Calu3 (cell line): ENCODE measurements at places on chromosomes 6 and 20.
A peak's percentile ranks its signal among the peaks of the same experiment; 100 is the strongest.

DNA sequence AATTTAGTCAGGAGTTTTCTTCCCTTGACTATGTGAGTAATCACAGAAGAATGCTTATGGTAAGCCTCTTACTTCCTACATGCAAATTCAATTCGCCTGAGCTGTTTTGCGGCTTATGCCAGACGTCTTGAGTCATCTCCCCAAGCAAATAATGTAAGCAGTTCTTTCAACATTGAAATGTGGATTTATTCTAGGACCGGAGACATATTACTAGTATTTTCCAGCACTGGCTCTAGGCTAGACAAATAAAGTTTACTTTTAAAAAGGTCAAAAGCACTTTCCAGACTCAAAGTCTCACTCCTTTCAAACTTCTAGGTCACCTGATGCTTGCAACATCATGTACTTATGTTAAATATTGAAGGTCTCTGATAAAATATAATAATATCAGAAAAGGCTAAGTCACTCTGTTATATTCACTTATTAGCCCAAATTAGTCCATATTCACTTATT, 38.1 kb upstream of the NOX3 start:
- DNase-seq, result peak; percentile 55

DNA sequence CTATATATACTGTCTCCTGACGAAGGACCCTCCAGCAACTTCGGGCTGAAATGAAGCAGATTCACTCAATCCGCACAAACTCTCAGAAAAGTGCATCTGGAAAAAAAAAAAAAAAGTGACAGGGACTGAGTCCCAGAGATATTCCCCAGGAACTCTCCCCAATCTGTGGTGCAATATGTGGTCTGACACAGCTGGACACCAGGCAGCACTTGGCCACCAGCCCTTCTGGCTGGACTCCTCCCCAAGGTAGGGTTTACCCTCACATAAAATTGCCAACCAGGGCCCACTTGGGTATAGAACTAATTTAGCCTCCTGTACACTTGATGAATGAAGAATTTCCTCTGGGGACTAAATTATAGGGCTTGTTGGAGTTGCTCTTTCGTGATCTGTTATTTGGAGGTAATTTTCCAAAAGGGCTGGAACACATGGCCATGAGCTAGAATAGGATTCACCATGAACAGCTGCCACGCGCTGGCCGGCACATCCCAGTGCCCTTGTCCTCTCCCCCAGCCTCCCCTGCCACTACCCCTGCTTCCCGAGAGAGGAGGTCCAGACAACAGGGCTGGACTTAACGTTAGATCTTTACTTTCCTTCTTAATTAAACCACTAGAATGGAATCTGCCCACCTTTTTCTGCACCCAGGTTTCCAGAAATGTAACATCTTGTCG, 379.2 kb downstream of the BMP2 start:
- no peak for DNase-seq

GRCh38 chr6:161660666-161661571, 387.1 kb upstream of the AGPAT4 start:
- no peak for DNase-seq

DNA sequence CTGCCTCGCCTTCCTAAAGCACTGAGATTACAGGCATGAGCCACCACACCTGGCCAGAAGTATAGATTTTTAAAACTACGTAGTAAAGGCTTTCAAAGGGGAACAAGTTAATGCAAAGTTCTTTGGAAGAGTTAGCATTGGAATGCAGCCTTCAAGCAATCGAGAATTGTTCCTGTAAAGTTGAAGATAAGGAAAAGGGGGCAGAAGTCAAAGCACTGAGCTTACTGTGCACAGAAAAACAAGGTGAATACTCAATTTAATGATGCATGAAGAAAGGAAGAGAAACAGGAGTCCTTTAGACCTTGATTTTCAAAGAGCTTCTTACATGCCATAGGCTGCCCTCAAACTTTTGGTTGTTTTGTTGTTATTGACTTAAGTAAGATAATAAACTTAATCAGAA, 29.1 kb upstream of the LGSN start:
- no peak for DNase-seq

GRCh38 chr6:12844284-12845223, 128.0 kb downstream of the PHACTR1 start:
- no peak for DNase-seq

DNA sequence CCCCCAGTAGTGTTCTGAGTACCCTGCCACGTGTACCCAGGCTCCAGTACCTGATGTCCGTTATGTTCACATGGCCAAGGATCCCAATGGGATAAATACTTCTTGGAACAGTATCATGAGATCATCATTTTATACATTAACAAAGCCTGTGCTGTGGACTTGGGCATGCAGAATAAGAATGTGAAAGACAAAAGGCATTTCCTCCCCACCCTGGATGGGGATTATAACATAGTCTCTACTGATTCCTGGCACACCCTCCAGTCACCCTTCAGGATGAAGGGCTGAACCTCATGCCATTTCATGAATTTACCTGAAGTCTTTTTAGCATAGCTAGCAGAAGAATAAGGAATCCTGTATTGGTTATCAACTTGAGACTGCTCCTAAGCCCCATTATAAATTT, 2.8 kb downstream of the TNFRSF21 start:
- no peak for DNase-seq

GRCh38 chr6:112764377-112764776, 417.2 kb downstream of the RFPL4B start:
- no peak for DNase-seq

DNA sequence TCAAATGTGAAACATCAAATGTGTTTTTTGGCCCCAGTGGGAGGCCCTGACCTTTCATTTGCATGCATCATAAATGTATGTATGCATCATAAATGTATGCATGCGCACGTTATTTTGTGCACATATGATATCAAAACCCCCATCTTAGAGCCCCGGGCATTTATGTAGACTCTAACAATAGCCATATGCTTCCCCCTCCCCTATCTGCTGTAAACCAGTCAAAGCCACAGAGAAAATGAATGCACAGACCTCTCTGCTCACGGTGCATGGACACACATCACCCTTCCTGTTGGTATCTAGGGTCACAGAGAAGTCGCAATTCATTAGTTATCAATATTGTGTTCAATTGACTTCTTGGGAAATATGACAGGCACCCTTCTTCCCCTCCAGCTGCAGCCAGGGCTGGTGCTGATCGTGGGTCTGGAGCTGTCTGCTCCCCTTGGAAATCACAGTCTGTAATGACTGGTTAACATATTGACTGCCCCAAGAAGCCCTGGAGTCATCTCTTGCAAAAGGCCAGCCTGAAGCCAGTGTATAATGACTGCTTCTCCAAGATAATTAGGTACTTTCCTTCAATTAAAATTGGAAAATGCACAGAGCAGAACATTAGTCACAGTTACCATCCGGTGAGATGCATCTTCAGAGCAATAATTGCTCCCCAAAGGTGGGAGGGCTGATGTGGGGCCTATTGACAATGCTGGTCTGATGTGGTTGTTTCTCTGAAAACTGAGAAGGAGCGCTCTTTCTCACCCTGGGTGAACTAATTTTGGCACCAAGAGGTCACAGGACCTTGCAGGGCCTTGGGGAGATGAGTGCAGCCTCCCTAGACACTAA, 532.2 kb downstream of the CDH26 start:
- DNase-seq, result no peak

GRCh38 chr20:56440346-56441007, 27.9 kb upstream of the RTF2 start:
- DNase-seq, result no peak

GRCh38 chr6:122198922-122199321, 200.5 kb upstream of the HSF2 start:
- DNase-seq, result no peak

- DNase-seq, result no peak
These were observed 61.5 kb downstream of the PRDM13 start for GRCh38 chr6:99668036-99668705.

- DNase-seq, result no peak
These were observed 257.5 kb downstream of the ARID1B start for GRCh38 chr6:157034436-157035230.

DNA sequence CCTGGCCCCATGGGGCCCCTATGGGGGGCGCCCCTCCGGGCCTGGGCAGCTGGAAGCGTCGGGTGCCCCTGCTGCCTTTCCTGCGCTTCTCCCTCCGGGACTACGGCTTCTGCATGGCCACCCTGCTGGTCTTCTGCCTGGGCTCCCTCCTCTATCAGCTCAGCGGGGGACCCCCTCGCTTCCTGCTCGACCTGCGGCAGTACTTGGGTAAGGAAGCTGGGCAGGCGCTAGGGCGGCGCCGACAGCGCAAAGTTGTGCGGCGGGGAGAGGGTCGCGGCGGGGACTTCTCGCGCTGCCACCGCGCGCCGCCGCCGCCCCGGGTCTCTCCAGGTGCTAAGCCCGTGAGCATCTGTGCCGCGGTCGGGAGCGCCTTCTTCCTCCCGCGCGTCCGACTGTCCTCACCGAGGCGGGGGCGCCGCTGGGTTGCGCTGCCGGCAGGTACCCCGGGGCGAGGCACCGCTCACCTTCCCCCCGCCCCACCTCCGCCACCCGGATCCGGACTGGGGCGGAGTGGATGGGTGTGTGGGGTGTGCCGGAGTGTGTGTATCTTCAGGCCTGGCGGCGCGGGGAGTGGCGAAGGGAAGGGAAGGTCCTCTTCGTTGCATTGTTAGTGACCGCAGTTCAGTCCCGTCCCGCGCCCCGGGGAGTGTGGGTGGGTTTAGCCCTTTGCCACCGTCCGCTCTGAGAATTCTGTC, 788 bp downstream of the UST start:
- peak; percentile 22 for DNase-seq

- DNase-seq, result peak; percentile 33
These were observed 592 bp downstream of the CUTA start for GRCh38 chr6:33417128-33417902.

- no peak for DNase-seq
These were observed 4.6 kb downstream of the DACT2 start for GRCh38 chr6:168314948-168315347.

DNA sequence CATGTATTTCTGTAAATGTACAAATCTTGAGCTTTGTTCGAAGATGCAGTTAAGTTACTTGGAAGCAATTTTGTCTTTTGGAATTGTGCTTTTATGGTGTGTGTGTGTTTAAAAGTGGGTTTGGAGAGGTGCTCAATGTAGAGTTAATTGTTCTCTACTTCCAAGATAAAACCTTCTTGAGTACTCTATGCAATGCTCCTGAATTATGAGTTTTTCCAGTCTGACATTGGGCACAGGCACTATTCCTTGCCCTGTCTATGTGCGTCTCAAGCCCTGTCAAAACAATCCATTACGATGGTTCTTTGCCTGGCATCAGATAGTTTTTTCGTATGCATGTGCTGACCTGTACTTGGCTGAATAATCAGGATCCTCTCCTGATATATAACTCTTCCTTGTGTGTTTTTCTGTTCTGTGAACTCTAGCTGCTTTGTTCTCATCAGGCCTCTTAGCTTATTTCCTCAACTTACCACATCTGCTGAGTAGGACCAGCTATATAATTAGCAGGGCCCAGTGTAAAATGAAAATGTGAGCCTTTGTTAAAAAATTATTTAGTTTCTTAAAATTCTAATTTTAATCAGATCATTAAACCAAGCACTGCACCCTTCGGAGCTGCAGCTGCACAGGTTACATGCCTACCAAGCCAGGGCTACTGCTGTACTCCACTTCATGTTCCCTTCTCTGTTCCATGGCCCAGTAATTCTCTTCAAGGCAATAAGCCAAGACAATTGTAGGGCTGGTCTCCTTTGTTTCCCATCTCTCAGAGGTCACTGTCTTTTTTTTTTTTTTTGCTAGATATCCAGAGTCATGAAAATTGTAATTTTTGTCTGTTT, 160.1 kb downstream of the ZFAND3 start:
- no peak for DNase-seq

DNA sequence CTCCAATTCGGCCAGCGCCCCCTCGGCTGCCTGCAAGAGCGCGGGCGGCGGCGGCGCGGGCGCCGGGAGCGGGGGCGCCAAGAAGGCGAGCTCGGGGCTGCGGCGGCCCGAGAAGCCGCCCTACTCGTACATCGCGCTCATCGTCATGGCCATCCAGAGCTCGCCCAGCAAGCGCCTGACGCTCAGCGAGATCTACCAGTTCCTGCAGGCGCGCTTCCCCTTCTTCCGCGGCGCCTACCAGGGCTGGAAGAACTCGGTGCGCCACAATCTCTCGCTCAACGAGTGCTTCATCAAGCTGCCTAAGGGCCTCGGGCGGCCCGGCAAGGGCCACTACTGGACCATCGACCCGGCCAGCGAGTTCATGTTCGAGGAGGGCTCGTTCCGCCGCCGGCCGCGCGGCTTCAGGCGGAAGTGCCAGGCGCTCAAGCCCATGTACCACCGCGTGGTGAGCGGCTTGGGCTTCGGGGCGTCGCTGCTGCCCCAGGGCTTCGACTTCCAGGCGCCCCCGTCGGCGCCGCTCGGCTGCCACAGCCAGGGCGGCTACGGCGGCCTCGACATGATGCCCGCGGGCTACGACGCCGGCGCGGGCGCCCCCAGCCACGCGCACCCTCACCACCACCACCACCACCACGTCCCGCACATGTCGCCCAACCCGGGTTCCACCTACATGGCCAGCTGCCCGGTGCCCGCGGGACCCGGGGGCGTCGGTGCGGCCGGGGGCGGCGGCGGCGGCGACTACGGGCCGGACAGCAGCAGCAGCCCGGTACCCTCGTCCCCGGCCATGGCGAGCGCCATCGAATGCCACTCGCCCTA, 963 bp downstream of the FOXF2 start:
- no peak for DNase-seq

DNA sequence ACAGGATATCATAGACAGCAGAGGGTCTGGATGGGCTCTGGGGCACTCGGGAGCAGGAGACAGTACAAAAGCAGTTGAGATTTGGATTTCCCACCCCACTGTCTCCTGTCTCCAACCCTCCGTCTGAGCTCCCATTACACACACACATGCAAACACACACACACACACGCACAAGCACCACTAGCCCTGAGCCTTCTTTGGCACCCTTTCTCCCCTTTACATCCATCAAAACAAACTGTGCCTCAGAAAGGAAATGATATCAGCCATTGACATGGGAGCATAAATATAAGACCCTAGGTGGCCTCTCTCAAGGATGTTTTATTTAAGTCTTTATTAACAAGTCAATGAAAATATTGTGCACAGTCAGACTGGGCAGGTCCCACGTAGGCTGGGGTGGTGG, 17.5 kb downstream of the TTBK1 start:
- DNase-seq, result no peak

GRCh38 chr20:1374246-1374645, 18.6 kb downstream of the FKBP1A start:
- no peak for DNase-seq

- DNase-seq, result no peak
These were observed 218.9 kb upstream of the PLCB4 start for GRCh38 chr20:8849990-8850389.

GRCh38 chr6:44559486-44560270, 172.2 kb downstream of the CDC5L start:
- DNase-seq, result no peak

GRCh38 chr6:17297271-17298080, 16.3 kb downstream of the RBM24 start:
- DNase-seq, result no peak

DNA sequence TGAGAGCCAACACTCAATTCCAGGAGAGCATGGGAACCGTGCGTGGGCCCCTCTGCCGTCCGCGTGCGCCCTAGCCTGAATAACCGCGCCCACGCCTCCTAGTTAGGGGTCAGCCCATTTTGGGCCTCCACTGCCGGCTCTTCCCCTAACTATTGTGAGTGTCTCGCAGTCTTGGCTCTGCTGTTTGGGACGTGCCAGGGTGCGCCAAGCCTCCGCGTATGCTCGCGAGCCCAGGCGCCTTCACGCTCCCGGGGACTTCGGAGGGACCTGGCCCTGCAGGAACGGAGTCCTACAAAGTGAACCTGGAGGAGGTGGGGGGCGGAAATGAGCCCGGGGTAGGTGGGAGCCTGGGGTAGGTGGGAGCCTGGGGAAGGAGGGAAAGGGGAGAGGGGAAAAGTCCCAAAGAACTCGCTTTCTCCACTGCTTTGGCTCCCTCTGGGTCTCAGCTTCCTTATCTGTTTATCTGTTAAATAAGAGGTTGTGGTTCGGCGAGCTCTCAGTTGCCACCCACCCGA, 873 bp upstream of the GCM2 start:
- DNase-seq, result no peak
